GM23248 (cell line): ENCODE measurements at places on chromosomes 5 and 9.

- H3K27me3 ChIP-seq: no peaks in the 10 kb centered on the region
- no peak overlapping the region for H3K4me3 ChIP-seq
- no peak overlapping the region for H3K27ac ChIP-seq
Observed at GRCh38 chr5:22542340-22542739, 310.8 kb downstream of the CDH12 start.

DNA sequence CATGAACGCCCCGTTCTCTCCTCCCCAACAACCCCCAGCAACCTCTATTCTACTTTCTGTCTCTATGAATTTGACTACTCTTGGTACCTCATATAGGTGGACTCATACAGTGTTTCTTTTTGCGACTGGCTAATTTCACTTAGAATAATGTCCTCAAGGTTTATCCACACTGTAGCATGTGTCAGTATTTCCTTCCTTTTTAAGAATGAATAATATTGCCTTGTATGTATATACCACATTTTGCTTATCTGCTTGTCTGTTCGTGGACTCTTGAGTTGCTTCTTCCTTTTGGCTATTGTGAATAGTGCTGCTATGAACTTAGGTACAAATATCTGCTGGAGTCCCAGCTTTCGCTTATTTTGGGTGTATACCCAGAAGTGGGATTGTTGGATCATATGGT, 42.7 kb downstream of the IQGAP2 start:
- H3K27me3 ChIP-seq: no peaks in the 10 kb centered on the region; the same call in 1 of the 2 replicates
- no peaks in the 10 kb centered on the region for H3K4me1 ChIP-seq
- H3K4me3 ChIP-seq: no peak overlapping the region
- no peaks in the 10 kb centered on the region for H3K36me3 ChIP-seq
- no peak overlapping the region for H3K27ac ChIP-seq
- no peak for DNase-seq

GRCh38 chr9:82382887-82383616, 394.5 kb downstream of the SPATA31D1 start:
- no peak overlapping the region for H3K27ac ChIP-seq
- H3K4me1 ChIP-seq: no peaks in the 10 kb centered on the region
- H3K4me3 ChIP-seq: no peak overlapping the region
- no peaks in the 10 kb centered on the region for H3K27me3 ChIP-seq
- DNase-seq: no peak

DNA sequence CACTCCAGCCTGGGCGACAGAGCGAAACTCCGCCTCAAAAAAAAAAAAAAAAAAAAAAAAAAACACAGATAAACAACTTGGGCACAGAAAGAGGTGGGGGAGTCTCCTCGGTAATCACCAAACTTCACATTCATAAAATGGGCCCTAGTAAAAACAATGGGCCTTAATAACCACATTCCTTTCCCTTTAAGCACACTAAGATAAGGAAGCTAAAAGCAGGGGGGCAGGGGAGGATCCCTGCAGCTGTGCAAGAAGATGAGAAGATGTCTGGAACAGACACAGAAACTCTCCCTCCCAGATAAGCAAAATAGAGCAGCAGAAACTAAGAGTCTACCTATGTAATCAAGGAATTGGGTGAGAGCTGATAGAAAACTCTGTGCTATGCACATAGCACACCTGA, 111.2 kb upstream of the FAM174A start:
- no peak overlapping the region for H3K27ac ChIP-seq
- H3K4me3 ChIP-seq: no peak overlapping the region
- no peaks in the 10 kb centered on the region for H3K27me3 ChIP-seq
- DNase-seq: no peak
- no peaks in the 10 kb centered on the region for H3K4me1 ChIP-seq
- no peaks in the 10 kb centered on the region for H3K36me3 ChIP-seq

- peaks cover 26% of the 10 kb centered on the region for H3K4me1 ChIP-seq
- no peaks in the 10 kb centered on the region for H3K27me3 ChIP-seq
- no peak for DNase-seq
- no peak overlapping the region for H3K27ac ChIP-seq
Observed at GRCh38 chr9:124215368-124215910, 42.3 kb upstream of the NEK6 start.
